ENCODE measurements at places on chromosomes 12 and 14.
A peak's percentile ranks its signal among the peaks of the same experiment; 100 is the strongest.

- DNase-seq = no peak
Observed at GRCh38 chr12:92021666-92022035, 124.0 kb downstream of the BTG1 start.

DNA sequence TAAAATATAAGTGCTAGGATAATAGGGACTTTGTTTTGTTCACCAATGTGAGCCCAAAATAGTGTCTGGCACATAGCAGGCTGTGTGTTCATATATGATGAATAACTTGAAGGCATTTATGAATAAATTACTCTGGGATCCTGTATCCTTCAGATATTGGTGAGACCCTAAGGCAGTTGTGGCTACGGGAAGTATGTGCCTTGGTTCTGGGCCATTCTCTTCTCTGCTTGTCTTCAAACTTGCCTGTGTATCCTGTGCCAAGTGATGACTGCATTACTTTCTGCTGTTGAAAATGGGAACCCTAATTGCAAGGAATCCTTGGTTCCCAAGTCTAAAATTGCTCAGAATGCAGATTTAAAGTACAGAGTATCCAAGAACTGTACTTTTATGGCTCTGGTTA, 67.6 kb upstream of the KTN1 start:
- no peak for DNase-seq

GRCh38 chr14:68633131-68633991, 159.5 kb downstream of the ZFP36L1 start:
- no peak for DNase-seq

GRCh38 chr12:111840807-111841206, 1.2 kb upstream of the MAPKAPK5 start:
- peak; percentile 11 for DNase-seq

DNA sequence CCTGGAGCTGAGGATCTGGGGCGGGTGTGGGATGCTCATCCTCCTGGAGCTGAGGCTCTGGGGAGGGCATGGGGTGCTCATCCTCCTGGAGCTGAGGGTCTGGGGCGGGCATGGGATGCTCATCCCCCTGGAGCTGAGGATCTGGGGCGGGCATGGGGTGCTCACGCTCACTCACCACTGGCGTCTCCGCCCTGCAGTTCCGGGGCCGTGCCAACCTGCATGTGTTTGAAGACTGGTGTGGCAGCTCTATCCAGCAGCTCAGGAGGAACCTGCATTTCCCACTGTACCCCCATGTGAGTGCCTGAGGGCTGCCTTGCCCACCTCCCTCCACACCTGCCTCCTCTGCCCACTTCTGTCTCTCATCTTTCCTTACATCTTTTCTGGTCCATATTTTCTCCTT, 84.4 kb downstream of the B4GALNT3 start:
- no peak for DNase-seq

GRCh38 chr12:60853407-60853806, 1257.6 kb downstream of the SLC16A7 start:
- DNase-seq = no peak

DNA sequence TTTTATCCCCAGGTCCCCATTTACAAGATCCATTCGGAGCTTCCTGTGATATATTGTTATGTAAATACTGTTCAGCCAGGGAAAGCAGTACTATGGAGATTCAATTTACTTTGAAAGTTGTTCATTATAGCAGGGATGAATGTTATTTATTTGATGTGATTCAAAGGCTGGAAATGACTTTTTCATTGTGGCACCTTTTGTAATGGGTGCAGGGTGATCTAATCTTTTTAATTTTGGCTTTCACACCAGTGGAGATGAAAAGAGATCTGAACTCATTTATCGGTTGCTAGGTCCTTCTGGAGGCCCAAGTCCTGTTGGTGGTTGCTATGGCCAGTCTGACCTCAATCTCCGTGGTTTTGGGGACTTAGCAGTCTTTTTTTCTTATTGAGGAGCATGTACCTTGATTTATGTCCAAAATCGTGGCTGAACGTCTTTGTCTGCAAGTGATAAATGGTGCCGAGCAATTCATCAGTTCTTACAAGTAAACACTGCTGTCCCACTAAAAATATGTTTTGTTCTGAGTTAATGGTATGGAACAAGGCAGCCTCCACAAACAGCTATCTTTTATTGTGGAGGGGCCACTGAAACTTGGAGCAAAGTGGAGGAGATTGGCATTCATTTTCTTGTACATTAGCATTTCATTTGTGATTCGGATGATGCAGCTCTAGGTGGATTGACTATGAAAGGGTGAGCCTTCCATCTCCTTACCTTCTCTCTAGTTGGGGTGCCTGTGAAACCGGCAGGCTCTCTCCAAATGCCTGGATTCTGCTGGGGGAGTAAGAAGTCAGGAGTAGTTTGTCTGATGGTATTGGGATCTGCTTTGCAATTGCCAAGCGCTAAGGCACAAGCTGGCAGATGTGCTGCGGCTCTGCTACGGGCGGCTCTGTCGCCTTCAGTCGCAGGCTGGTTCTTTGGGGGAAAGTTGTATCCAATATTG, 2.0 kb downstream of the RMST start:
- no peak for DNase-seq

DNA sequence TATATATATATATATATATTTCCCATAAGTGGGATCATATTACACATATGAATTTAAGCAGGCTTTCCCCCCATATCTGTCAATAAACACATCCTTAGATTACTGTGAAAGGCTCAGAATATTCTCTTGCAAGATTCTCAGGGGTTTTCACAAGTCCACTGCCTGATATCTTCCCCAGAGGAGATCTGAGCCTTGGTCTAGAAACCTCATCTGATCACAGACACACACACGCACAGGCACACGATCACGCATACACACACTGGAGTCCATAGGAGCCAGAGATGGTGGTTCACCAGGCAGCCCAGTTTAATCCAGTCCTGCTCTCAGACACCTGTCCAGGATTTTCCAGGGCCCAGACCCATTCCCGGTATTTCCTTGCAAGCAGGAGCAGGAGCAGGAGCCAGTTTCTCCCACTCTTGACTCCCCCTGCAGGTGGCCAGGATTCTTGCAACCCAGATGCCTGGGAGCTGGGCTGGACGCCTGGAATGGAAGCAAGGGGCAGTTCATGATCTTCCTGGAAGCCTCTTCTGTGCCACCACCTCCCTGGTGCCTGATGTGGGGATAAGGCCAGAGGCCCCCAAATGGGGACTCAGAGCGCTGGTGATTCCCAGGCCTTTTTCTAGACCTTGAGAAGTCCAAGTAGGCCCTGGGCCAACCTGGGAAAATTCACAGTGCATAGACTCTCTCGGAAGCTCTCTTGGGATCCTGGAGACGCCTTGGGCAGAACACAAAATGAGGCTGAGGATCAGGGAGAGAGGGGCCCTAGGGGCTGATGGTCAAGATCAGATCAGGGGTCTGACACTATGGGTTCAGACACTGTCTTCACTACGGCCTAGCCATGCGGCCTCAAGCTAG, 16.5 kb upstream of the KRT78 start:
- peak; percentile 46 for DNase-seq

DNA sequence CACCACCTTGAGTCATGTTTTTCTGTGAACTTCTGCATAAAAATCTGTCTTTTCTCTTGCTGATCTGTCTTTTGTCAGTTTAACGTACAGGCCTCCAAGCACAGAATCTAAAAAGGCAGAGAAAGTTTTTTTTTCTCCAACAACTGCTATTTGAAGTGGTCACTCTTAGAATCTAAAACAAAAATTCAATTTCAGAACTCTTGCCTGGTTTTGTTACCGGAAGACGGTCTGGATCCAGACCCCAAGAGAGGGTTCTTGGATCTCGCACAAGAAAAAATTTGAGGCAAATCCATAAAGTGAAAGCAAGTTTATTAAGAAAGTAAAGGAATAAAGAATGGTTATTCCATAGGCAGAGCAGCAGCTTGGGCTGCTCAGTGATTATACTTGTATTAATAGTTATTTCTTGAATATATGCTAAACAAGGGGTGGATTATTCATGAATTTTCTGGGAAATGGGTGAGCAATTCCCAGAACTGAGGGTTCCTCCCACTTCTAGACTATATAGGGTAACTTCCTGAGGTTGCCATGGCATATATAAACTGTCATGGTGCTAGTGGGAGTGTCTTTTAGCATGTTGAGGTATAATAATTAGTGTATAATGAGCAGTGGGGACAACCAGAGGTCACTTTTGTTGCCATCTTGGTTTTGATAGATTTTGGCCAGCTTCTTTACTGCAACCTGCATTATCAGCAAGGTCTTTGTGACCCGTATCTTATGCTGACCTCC, 150.0 kb upstream of the PLEKHA5 start:
- no peak for DNase-seq

DNA sequence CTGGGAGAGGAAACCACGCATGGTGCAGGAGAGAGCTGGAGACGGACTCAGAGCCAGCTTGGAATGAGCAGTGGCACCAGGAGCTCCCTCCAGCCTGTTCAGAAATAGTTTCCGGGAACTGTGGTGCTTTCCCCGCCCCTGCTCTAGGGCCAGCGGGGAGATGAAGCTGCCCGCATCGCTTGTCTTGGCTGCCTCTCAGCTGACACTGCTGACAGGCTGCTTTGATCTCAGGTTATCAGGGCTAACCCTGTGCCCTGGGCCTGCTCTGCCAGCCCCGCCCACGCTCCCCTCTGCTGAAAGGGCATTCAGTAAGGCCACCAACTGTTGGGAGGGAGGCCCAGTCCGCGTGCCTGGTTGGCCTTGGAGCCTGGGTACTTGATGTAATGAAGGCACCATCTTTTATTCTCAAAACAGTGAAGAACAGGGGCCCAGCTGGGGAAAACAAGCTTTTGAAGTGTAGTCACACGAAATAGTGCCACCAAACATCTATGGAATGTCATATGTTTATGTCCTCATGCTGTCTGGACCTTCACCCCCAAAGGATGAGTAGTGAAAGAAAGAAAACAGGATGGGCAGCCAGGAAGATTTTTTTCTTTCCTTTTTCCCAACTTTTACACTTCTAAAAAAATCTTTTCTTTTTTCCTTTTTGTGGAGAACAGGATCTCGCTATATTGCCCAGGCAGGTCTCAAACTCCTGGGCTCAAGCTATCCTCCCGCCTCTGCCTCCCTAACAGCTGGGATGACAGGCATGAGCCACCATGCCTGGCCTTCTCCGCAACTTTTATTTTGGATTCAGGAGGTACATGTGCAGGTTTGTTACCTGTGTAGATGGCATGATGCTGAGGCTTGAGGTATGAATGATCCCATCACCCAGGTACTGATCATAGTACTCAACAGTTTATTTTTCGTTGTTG, 115.9 kb upstream of the TBX3 start:
- DNase-seq = no peak

- no peak for DNase-seq
Observed at GRCh38 chr12:54592316-54592715, 3.9 kb upstream of the PPP1R1A start.

- no peak for DNase-seq
Observed at GRCh38 chr14:63877550-63877939, 24.7 kb downstream of the SYNE2 start.

- DNase-seq = no peak
Observed at GRCh38 chr12:15677228-15677627, 112.0 kb downstream of the EPS8 start.

- DNase-seq = no peak
Observed at GRCh38 chr12:41485203-41485602, 297.1 kb downstream of the PDZRN4 start.

- DNase-seq = no peak
Observed at GRCh38 chr12:42039577-42039976, 105.1 kb downstream of the GXYLT1 start.

GRCh38 chr12:124679533-124680371, 112.3 kb upstream of the NCOR2 start:
- DNase-seq = no peak

- DNase-seq = no peak
Observed at GRCh38 chr14:67729072-67729885, 27.6 kb downstream of the RDH12 start.

DNA sequence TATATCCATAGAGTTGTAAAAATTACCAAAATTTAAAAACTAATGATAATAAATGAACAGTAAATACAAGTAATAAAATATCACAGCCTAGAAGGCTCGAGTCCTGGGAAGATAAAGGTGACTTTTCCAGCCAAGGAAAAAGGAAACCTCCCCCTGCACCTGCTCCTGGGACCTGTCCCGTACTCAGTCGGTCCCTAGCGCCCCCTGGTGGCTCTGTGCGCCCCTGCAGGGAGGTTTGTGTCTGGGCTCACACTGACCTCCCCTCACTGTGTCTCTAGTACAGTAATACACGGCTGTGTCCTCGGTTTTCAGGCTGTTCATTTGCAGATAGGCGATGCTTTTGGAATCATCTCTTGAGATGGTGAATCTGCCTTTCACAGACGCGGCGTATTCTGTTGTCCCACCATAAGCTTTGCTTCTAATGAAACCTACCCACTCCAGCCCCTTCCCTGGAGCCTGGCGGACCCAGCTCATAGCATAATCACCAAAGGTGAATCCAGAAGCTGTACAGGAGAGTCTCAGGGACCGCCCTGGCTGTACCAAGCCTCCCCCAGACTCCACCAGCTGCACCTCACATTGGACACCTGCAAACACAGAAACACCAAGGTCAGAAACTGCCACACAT, 1030.4 kb downstream of the TMEM121 start:
- DNase-seq = peak; percentile 88

GRCh38 chr12:45285717-45286116, 69.8 kb downstream of the ANO6 start:
- no peak for DNase-seq

GRCh38 chr14:93944348-93945069, 17.4 kb downstream of the FAM181A start:
- no peak for DNase-seq

DNA sequence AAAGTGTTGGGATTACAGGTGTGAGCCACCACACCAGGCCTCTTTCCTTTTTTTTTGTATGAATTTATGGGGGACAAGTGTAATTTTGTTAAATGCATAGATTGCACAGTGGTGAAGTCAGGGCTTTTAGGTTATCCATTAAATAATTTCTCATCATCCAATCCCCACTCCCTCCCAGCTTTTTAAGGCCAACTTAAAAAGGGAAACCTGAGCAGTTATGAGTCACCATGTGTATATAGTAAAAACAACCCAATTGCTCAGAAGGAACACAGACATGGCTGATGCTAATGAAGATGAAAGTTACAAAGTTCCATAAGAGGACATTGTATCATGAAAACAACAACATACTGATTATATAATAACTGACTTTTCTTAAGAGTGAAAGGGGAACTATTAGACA, 25.6 kb upstream of the ARID2 start:
- DNase-seq = no peak

- DNase-seq = no peak
Observed at GRCh38 chr12:10456856-10457255, 3.7 kb upstream of the KLRC1 start.

GRCh38 chr12:65609359-65609771, 214.9 kb upstream of the HMGA2 start:
- no peak for DNase-seq

- peak; percentile 63 for DNase-seq
Observed at GRCh38 chr12:120713861-120714482, 3.7 kb downstream of the UNC119B start.

GRCh38 chr14:50070230-50070629, 46.1 kb downstream of the VCPKMT start:
- peak; percentile 18 for DNase-seq

- DNase-seq = no peak
Observed at GRCh38 chr12:10241290-10241689, 28.6 kb downstream of the GABARAPL1 start.

- DNase-seq = no peak
Observed at GRCh38 chr14:47262801-47263200, 412.6 kb downstream of the MDGA2 start.

- DNase-seq = no peak
Observed at GRCh38 chr14:89618330-89618708, 201.3 kb upstream of the FOXN3 start.

- DNase-seq = no peak
Observed at GRCh38 chr14:50352584-50352983, 40.5 kb downstream of the DMAC2L start.
